ENCODE measurements at places on chromosomes 3 and 15.
A peak's percentile ranks its signal among the peaks of the same experiment; 100 is the strongest.

DNA sequence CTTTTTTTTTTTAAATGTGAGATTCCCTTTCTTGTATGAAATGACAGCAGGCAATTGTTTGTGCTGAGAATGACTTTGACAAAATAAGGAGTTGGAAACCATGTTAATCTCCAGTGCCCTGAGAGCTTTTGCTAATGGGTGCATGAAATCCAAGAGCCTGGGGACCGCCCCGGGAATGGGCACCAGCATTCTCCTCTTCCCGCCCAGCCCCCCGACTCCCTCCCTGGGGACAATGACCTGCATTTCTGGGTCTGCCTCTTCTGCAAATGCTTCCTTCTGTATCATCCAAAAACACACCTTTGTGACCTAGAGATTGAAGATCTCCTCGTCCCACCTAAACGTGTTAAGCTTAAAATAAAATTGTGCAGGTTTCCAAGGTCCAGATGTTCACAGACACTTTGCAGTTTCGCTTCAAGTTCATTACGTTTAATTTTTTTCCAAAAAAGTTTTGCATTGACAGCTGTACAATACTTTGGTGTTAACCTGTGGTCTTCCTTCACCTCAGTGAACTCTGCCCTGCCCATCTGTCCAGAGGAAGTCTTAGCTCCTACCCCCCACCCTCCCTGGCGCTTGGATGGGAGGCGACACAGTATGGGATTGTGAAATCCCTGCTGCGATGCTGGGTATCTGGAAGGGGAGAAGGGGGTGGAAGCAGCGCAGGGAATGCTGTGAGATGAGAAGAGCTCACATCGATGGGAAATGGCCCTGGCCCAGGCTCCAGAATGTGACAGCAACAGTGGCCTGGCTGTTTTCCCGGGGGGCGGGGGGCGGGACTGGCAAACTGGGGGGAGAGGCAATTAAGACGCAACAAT is 50.1 kb downstream of the TLE3 start:
- DNase-seq, result no peak

DNA sequence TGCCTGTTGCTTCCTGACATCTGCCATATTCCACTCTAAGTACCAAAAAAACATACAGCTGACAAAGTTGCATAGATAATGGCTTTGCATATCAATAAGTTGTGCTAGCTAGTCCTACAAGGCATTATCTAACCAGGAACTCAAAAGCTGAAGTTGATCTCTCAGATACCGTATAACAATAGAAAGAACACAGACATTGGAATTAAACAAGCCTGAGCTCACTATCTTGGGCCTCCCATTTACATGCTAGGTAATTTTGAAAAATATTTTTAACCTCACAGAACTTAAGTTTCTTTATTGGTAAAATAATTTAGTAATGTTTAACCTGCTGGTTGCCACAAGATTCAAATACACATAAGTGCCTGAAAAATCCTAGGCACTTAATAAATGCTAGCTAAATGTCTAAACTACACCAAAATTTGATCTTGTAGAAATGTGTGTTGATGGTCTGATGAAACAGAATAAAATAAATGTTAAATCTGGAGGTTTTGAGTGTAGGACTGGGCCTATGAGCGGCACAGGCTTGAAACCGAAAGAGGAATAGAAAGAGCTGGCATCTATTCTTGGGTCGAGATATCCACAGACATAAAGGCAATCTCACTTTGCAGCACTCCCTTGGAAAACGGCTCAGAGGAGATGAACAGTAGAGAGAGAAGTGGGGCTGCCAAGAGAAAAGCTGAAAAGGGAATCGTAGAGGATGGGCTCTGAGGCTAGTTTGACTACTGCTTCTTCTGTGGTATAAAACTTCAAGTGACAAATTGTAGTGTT is 29.9 kb upstream of the TTC14 start:
- no peak for DNase-seq

- no peak for DNase-seq
Measured at GRCh38 chr15:98855815-98856531, 151.6 kb downstream of the PGPEP1L start.

DNA sequence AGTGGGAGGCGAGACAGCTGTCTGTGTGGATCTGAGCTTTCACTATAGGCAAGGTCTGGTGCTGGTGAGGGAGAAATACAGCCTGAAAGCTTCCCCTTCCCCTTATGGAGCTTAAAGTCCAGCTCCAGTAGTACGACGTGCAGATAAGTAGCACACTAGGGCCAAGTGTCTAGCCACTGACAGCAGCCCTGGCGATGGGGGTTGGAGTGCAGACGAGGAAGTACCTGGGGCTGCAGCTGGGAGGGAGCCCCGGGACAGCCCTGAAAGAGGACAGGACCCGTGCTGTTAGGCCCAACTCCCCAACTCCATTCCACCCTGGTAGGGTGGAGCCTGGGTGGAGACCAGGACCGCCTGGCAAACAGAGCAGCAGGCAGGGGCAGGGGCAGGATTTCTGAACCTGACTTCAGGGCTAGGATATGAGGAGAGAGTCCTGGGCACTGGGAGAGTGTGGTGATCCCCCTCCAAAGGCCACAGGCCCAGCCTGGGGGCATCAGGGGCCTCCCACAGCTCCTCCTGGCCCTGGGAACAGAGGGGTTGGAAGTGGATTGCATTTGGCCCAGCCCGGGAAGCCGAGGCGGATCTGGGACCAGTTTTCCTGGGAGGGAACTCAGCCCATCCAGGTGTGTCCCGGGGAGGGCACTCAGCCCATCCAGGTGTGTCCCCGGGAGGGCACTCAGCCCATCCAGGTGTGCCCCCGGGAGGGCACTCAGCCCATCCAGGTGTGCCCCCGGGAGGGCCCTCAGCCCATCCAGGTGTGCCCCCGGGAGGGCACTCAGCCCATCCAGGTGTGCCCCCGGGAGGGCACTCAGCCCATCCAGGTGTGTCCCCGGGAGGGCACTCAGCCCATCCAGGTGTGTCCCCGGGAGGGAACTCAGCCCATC is 42.8 kb downstream of the BDH1 start:
- DNase-seq, result no peak

DNA sequence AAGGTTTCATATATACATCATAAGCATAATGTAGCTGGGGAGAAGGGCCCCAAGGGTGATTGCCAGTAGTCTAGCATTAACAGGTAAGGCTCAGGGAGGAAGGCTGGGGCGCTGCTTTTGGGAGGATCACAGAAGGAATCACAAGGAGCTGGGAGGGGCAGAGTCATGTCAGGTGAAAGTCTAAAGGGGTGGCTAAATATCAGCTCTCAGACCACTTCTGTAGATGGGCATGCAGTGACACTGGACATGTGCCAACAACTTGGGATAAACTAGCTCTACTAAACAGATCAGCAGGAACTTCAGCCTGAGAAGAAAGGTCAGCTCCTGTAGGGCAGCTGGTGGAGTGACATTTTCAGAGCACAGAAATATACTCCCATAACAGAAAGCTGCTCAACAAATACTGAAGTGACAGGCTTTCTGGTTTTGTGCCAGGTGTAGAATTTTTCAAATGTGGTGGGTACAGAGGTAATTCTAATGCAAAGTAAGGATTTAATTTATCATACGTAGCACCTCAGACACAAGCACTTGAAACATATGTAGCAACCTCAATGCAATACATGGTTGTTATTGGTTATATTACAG is 79.4 kb downstream of the PEX5L start:
- no peak for DNase-seq

GRCh38 chr15:45200799-45201556 is 13.2 kb upstream of the SHF start:
- DNase-seq, result peak; percentile 94

DNA sequence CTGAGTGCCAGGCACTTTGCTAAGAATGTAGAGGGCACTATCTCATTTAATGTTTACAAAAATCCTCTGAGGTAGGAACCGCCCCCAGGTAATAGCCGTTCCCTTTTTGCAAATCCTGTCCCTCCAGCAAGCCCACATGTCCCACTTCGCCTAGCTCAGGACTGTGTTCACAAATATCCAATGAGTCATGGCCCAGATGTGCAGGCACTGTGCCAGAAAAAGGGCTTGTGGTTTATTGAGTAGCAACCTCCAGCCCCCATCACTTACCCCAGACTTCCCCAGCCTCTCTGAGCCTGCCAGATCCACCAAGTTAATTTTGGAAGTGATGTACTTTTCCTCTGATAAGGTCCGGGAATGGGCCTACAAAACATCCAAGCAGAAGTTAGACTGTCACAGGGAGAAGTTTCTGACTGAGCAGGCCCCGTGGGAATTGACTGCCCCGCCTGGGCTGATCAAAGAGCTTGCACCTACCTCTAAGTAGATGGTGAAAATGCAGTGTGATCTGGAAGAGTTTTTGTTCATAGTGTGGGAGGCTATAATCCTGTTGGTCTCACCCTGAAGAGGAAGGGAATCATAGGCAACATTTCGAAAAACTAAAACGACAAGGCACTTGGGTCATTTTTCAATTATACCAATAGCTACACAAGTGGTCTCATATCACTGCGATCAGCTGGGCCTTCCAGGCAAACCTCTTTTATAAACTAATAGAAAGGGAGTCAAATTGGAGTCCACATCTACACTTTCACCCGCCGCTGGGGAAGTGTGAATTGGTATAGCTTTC is 15.7 kb downstream of the KIF9 start:
- no peak for DNase-seq

All from vagina (tissue), 2 donors.